CD14-positive monocyte (primary cell): ENCODE measurements at places on chromosomes 7 and 10. TPM values are rescaled to one million over a fixed set of nuclear protein-coding genes. Genes with fewer than 3 reads are reported as not detected.

DNA sequence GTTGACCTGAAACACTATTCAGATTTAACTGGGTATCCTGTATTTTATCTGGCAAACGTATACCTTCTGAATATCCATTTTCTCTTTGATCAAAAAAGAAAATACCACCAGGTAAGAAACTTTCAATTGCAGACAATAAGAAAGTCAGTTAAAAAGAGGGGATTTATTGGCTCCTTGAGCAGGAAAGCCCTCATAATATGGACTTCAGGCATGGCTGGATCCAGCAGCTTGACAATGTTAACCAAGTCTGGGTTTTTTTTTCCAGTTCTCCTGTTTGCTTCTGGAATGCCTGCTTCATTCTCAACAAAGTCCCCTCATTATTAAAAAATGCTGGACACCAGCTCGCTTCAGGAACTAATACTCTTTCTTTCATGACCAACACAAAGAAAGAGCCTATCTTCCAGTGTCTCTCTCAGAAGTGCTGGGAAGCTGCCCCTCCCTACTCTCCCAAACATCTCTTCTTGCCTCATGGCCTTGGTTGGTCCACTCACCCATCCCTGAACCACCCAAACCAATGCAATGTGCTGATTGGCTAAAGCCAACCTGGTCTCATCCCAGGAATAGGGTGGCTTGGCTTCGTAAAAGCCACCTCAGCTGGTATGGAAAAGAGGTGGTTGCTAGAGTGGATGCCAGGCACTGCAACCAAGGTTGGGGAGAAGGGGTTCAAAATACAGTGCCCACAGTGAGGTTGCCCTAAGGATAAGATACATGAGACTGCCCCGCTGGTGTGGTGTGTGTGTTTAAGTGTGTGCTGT is 30.6 kb upstream of the WDFY4 start:
- H3K36me3 ChIP-seq: no peaks in the 10 kb centered on the region
- no peak overlapping the region for H3K4me3 ChIP-seq
- H3K27ac ChIP-seq: no peak overlapping the region
- H3K27me3 ChIP-seq: no peaks in the 10 kb centered on the region
- peaks cover 36% of the 10 kb centered on the region for H3K4me1 ChIP-seq

The HTR5A gene
- polyA plus RNA-seq: not detected

The OR13A1 gene
- polyA plus RNA-seq: 0.14 TPM

DNA sequence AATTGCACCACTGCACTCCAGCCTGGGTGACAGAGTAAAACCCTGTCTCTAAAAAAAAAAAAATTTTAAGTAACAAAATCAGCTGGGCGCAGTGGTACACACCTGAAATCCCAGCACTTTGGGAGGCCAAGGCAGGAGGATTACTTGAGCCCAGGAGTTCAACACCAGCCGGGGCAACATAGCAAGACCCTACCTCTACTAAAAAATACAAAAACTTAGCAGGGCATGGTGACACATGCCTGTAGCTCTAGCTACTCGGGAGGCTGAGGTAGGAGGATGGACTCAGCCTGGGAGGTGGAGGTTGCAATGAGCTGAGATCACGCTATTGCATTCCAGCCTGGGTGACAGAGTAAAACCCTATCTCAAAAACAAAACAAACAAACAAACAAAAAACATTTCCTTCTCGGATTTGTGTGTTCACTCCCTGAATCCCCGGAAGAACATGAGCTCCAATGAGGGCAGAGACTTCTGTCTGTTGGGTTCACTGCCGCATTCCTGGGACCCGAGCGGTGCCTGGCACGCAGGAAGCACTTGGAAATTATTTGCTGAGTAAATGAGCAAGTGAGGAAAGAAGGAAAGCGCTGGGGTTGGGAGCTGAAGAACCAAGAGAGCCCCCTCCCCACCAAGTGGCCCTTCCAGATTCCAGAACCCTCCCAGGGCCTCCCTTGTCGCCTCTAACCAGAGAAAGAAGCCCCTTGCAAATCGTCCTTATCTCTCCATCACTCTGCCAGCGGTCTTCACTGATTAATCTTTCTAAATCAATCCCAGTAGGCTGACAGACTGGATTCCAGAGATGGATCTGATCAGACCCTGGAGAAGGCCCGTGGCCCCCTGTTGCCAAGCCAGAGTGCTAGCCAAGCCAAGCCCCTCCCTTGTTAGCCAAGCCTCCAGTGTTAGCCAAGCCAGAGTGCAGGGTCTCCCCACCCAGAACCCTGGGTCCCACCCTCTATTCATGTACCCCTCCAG is 6.2 kb downstream of the TNRC18 start:
- H3K4me1 ChIP-seq: peaks cover 36% of the 10 kb centered on the region
- no peak overlapping the region for H3K27ac ChIP-seq
- peaks cover 7% of the 10 kb centered on the region for H3K36me3 ChIP-seq
- no peak for DNase-seq
- H3K4me3 ChIP-seq: no peak overlapping the region
